Effector CD4-positive, alpha-beta T cell (primary cell): ENCODE measurements at places on chromosomes 3 and 15.

DNA sequence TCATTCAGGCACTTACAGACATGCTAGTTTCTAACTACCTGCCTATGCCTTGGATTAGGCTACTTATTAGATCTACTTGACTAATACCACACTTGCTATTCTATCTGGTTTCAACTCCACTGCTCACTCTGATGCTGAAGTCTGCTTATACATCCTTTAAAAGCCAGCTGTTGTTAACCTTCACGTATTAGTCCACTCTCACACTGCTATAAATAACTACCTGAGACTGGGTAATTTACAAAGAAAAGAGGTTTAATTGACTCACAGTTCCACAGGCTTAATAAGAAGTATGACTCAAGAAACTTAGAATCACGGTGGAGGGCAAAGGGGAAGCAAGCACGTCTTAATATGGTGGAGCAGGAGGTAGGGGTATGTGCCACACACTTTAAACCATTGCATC is 47.7 kb upstream of the ANKRD28 start:
- no peak for DNase-seq

DNA sequence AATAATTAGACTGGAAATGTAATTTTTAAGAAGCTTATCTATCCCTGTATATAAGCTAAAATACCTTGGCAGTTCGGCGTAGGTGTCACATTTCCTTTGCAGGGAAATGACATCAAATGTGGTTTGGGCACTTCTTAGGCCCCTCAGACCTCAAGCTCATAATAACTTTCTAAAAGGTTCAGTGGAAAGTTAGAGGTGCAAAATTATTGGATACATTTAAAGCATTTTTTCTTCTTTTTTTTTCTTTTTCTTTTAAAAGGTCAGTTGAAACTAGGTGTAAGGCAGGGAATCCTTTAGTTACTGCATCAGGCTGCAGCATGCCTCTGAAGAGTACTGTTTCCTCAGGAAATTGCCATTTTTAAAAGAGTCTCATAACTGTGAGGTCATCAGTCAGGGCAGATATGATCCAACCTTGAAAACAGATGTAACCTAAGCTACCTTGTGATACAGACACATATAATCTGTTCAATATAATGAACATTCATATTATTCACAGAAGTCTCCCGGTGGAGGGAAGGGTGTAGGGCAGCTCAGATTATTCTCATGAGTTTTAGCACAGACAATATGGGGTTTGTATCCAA is 4.8 kb downstream of the SACM1L start:
- peak; percentile 30 for DNase-seq

GRCh38 chr15:66798426-66799061 is 96.5 kb downstream of the SMAD6 start:
- no peak for DNase-seq

- DNase-seq = no peak
Measured at GRCh38 chr15:90620379-90621067, 90.8 kb downstream of the CRTC3 start.
